ENCODE measurements at places on chromosomes 12 and 14. TPM values are rescaled to one million over a fixed set of nuclear protein-coding genes. Genes with fewer than 3 reads are reported as not detected.

GRCh38 chr12:102459314-102459713 is 21.0 kb downstream of the IGF1 start:
- no peak for DNase-seq

- DNase-seq, result no peak
These were observed 159.5 kb downstream of the ZFP36L1 start for GRCh38 chr14:68633131-68633991.

- peak; percentile 64 for DNase-seq
These were observed 78.0 kb downstream of the DBX2 start for GRCh38 chr12:44972746-44973421.

DNA sequence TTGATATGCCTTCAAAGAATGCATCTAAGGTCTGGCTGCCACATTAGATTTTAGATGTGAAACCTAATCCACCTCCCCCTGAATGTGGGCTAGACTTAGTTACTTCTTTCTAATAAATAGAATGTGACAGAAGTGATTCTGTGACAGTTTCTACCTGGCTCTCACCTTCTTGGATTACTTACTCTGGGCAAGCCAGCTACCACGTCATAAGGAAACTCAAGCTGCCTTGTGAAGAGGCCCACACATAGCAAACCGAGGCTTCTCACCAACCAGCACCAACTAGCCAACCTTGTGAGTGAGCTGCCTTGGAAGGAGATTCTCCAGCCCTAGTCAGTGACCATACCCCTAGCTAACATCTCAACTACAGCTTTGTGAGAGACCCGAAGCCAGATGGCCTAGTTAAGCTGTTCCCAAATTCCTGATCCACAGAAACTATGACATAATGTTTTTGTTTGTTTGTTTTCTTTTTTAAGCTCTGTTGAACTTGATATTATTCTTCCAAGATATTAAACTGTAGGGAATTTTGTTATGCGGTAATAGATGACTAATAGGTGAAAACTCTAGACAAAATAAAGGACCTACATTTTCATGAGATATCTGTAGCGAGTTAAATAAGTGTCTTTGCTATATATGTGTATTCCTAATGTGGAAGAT is 6.2 kb downstream of the GPR19 start:
- DNase-seq, result no peak

- no peak for DNase-seq
These were observed 1231.7 kb upstream of the TMEM132C start for GRCh38 chr12:127035011-127035879.

- no peak for DNase-seq
These were observed 52.9 kb downstream of the IFNG start for GRCh38 chr12:68106660-68107059.

GRCh38 chr12:104733717-104734175 is 224.3 kb downstream of the SLC41A2 start:
- DNase-seq, result peak; percentile 80

GRCh38 chr12:130706885-130707570 is 9.1 kb downstream of the RIMBP2 start:
- DNase-seq, result no peak

GRCh38 chr14:33676135-33676566 is 274.7 kb downstream of the EGLN3 start:
- DNase-seq, result peak; percentile 68

DNA sequence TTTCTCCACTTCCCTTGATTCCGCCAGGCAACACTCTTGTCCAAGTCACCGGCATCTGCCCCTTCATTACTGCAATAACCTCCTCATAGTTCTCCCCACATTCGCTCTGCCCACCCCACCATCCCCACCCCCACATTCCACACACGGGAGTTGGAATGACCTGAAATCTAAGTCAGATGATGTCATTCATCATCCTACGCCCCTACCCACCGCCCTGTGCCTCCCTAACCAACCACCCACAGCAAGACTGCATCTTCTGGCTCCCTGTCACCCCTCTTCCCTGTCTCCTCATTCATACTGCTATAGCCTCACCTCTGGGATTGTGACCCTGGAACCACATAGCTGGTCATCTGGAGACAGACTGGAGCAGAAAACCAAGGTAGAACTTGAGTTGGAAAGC is 7.9 kb upstream of the PWP1 start:
- no peak for DNase-seq

DNA sequence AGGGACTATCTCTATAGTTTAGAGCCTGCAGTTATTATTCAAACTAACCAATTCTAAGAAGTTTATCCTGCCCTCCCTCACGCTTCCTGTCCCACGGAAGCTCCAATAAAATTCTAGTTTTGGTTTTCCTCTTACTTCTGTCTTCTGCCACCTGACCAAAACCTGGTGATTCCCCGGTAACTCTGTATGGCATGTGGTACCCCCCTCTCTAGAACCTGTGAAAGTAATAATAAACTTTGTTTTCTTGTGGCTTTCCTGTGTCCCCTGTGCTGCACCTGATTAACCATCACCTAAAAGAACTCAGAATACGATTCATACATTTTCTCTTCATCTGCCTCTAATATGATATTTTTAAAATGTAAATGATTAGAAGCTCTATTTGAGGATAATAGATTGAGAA is 379.8 kb downstream of the APAF1 start:
- DNase-seq, result no peak

DNA sequence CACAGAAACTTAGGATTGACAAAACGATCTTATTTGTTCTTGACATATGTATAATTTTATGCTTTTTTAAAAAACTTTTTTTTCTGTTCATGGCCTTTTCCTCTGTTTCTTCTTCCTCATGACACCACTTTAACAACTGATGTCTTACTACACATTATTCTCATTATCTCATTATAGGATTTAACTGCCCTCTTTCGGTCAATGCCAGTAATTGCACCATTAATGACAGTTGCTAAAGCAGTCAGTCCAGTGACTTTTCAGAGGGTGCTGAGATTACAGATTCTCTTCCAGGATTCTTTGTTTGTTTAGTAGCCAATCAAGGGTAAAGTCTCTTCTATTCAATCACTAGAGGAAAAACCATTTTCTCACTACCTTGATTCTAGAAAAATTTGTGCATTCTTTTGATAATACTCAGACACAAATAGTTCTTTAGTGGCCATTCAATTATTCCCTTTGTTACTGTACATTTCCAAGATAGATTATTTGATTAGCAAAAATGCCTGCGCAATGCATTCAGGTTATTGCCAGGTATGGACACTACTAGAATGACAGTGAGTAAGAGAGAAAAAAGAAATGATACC is 50.1 kb downstream of the KLRG1 start:
- DNase-seq, result peak; percentile 62

GRCh38 chr12:75944097-75944904 is 87.3 kb downstream of the PHLDA1 start:
- peak; percentile 44 for DNase-seq

DNA sequence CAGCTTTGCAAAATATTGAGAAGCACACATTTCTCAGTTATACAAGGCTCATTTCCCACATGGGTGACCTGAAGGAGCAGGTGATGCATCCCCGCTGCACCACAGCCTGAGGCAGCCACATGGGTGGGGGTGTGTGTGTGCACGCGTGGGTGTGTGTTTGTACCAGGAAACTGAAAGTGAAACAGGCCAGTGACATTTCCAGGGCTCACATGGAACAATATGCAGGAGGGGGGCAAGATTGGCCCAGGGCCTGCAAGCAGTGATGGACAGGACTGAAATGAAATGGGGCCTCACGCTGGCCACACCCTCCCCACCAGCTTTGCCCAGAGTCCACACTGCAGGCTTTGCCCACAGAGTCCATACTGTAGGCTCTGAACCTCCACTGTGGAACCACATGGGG is 154.2 kb upstream of the PARP11 start:
- DNase-seq, result no peak

- DNase-seq, result no peak
These were observed 114.6 kb downstream of the PPFIA2 start for GRCh38 chr12:81644503-81644902.

DNA sequence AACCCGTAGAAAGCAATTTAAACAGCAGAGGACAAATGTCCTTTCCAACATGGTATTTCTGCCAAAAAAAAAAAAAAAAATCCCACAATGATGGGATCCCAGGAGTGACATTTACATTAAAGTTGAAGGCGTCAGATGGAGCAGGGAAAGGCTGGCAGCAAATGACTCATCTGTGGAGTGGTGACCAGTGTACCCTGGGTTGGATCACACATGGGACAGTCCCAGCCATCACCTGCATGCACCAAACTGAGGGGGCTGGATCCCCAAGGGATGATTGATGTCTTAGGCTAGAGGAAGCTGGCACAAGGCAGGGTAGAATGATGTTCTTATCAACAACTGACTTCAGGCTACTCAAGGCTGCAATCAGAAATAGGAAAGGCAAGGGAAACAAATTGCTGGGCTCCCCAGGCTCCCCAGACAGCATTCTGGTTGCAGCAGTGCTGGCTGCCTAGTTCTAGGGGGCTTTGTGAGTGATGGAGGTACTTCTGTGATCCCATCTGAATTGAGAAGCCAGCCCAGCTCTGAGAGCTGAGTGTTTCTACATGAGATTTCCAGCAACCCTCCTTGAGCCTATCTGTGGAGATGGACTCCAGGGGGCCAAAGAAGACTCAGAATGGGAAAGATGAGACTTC is 117.9 kb downstream of the DPF3 start:
- DNase-seq, result no peak

DNA sequence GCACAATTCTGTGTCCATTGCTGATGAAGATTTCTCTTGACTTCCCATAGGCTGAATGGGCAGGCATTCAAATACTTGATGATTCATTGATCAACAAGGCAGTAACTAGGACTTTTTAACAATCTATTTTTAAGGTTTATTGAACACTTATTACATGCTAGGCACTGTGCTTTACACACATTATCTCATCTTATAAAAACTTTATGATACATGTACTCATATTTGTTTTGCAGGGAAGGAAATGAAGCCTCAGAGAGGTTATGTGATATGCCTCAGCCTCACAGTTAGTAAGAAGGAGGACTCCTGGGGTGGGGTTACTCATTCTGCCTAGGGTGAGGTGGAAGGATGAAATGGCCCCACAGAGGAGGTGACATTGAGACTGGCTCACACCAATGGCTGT is 12.9 kb upstream of the EMP1 start:
- no peak for DNase-seq

DNA sequence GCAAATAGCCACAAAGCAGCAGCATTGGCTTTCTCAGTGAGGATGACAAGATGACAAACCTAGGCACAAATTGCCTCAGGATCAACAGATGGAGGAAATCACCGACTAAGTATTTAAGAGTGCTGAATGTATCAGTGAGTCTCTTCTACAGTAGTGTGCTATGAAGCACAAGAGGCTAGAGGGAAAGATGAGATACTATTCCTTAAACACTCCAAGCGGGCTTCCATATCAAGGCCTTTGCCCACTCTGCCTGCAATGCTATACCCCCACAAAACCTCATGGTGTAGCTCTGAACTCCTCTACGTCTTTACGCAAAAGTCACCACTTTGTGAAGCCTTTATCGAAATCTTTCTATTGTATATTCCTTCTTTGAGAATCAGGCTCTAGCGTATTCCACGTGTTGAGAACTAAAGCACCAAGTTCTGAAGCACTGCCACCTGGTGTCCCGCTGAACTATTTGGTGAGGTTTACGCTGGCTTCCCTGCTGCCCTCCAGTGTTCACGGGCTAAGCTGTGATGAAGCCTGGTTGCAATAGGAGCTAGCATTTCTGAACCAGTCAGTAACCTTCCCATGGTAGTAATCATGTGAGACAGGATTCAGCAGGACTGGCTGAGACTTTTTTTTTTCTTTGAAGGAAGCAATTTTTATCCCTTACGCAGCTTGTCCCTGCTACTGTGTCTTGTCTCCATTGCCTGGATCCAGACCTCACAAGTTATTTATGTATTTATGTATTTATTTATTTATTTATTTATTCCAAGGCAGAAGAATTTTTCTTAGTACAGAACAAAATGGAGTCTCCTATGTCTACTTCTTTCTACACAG is 426.5 kb upstream of the OR4E1 start:
- DNase-seq, result peak; percentile 61

DNA sequence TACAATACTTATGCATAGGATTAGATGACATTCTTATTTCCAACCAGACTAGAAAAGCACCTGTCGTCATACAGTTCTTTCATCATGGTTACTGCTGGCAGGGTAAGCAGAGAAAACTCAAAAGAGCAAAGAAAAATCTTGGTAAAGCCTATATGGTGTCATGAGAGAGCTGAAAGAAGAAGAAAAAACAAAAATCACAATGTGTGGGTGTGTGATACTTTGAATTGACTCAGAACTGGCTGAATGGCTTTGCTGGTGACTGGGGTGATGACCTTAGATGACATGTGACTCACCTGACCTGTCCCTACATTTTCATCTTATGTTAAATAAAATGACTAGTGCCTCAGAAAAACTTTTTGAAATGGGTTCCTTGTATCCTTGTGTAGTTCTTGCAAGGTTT is 278.1 kb upstream of the LMO3 start:
- DNase-seq, result no peak

GRCh38 chr14:105056303-105056831 is 8.9 kb downstream of the GPR132 start:
- DNase-seq, result peak; percentile 88

- DNase-seq, result no peak
These were observed 47.4 kb downstream of the SLC38A1 start for GRCh38 chr12:46221255-46222128.

- no peak for DNase-seq
These were observed 408.2 kb downstream of the GXYLT1 start for GRCh38 chr12:41736436-41736835.

- no peak for DNase-seq
These were observed 62.1 kb downstream of the EML1 start for GRCh38 chr14:99855271-99855670.

GRCh38 chr12:30959778-30960177 is 33.2 kb downstream of the TSPAN11 start:
- no peak for DNase-seq

DNA sequence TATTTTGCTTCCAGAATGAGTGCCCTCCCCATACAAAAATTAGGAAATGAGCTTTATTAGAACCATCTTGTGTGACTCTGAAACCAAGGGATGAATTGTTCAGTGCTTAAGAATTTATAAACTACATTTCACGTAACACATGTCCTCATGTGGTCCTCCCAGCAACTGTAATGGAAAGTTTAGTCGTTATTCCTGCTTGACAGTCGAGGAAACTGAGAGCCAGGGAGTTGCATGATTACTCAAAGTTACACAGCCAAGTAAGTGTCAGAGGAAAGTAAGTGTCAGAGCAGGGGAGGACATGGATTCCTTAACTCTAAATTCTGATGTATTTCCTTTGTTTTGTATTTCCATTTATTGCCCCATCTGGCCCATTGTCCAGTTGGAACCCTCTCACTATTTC is 453.9 kb downstream of the FUT8 start:
- no peak for DNase-seq

- no peak for DNase-seq
These were observed 98.1 kb upstream of the VRK1 start for GRCh38 chr14:96698960-96699539.

Gene TC2N
- total RNA-seq, result 11.5 TPM

Gene ACSS3
- 18.3 TPM for total RNA-seq

Gene ZFHX2
- 2.2 TPM for total RNA-seq

Gene COX8C
- total RNA-seq, result not detected

Gene SIX6
- total RNA-seq, result 0.07 TPM

Gene ACYP1
- 26.6 TPM for total RNA-seq

Gene ZCRB1
- total RNA-seq, result 36.9 TPM

Gene CCDC38
- not detected for total RNA-seq

Gene CCDC177
- 0.17 TPM for total RNA-seq

Gene NGB
- total RNA-seq, result not detected
